ENCODE measurements at places on chromosomes 4 and X.

DNA sequence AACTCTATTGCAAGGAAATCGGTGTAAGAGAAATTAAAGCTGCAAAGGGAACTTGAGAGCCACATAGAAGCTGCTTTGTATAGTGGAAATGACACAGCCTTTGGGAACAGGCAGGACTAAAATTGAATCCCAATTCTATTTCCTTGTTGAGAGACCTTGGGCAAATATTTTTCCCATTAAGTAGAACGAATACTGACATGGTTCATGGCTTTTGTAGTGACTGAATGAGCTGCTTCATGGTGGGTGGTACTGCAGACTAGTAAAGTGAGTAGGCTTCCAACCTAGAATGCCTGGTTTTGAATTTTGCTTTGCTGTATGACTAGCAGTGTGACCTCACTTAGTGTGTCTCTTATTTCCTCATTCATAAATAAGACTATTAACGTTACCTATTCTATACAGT, 182.2 kb upstream of the KCNIP4 start:
- DNase-seq = no peak

- no peak for DNase-seq
Measured at GRCh38 chr4:163590103-163590502, 95.6 kb downstream of the TMA16 start.

DNA sequence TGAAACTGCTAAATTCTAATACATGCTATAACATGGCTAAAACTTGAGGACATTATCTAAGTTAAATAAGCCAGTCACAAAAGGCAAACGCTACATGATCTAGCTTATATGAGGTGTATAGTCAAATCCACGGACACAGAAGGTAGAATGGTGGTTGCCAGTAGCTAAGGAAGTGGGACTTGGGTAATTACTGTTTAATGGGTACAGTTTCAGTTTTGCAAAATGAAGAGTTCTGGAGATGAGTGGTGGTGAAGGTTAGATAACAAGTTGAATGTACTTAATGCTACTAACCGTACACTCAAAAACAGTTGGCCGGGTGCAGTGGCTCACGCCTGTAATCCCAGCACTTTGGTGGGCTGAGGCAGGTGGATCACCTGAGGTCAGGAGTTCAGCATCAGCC, 644.5 kb upstream of the DIPK2B start:
- DNase-seq = no peak

DNA sequence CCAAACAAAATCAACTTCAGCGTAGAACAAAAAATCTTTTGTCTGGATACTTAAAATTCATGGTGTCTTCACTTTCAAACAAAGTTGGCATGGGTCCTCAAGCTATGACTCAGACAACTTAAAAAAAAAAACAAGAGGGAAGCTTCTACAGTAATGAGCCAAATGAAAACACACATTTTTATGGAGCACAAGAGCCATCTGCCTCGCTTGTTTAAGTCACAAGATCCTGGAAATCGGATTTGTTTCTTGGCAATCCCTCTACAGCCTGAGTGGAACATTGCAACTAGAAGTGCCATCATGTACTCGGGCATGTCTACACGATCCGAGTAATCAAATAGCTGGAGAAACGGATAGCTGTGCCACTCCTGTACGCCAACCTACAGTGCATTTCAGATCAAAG, 22.6 kb downstream of the LAMP2 start:
- DNase-seq = no peak

- no peak for DNase-seq
Measured at GRCh38 chrX:33339219-33339618, 127.9 kb upstream of the DMD start.

All from thoracic aorta (tissue), 2 donors.